Stimulated activated CD4-positive, alpha-beta T cell treated with anti-CD3 and anti-CD28 coated beads, Interleukin-12 subunit alpha, Interleukin-12 subunit beta, amount 100 ng/mL, for 24 hours (primary cell): ENCODE measurements at places on chromosomes 7 and 10.

GRCh38 chr7:38751416-38751815, 120.2 kb upstream of the AMPH start:
- DNase-seq: no peak

DNA sequence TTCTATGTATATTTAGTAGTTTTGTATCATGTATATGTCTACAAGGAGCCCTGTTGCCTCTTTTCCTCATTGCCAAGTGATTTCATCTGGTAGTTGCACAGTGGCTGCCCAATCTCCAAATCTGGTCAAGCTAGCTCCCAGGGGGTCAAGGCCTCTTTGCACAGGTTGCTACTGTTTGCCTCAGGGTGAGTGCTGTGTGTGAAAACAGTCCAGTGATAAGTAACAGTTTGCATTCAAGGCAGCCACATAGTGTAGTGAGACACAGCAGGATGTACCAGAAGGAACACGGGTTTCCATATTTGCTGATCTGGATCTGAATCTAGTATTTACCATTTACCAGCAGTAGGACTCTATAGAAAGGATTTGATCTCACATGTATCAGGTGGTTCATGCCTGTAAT, 13.3 kb upstream of the EPC1 start:
- no peak for DNase-seq

GRCh38 chr7:143390773-143391317, 9.7 kb downstream of the ZYX start:
- no peak for DNase-seq

GRCh38 chr7:37249240-37249639, 199.4 kb downstream of the ELMO1 start:
- no peak for DNase-seq

DNA sequence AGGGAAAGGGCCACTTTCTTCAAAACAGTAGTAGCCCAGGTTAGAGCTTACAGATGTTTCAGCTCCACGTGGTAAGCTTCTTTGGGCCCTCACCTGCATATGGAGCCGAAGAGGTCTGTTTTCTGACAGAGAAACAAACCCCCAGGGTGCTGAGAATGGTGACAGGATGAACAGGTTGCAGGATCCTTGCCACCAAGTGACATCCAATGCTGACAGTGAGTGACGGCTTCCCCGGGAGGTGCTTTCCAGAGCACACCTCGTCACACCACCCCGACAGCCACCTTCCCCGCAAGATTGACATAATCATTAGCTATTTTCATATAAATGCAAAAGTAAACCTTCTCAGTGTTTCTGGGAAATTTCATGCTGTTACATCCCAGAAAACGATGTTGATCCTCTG, 109.3 kb upstream of the BTBD16 start:
- DNase-seq: no peak
